ENCODE measurements at places on chromosomes 2 and 18.
A peak's percentile ranks its signal among the peaks of the same experiment; 100 is the strongest.

GRCh38 chr2:160355080-160355479, 138.5 kb downstream of the RBMS1 start:
- no peak for DNase-seq

DNA sequence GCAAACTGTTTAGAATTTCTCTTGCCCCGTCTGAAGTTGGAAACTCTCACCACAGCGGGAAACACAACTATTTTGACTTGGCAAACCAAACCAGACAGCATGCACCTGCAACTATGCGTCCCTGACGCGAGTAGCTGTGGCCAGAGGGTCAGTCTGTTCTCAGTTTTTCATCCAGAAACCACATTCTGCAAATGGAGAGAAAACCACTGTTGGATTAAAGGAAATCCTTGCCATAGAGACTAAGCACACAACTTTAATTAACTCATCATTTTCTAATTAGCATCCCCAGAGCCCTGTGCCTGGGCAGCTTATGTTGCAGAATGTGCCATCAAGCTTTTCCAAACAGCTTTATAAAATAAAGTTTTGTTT, 415.7 kb upstream of the TCF4 start:
- no peak for DNase-seq

DNA sequence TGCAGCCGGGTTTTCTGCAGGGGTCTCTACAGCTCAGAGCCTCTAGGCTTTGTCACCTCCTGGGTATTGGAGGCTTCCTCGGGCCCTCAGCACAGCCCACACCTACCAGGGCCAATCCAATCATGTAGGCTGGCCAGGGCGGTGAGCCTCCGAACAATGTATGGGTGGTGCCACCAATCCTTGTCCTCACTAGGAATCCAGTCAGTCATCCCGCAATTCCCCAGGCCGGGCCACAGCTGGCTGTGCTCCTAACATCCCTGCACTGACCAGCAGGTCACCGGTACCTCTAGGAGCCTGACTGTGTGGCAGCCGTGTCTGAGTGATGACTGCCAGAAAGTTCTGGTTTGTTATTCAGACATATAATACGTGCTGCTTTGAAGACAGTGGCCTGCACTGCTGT, 129.4 kb downstream of the SH3RF3 start:
- DNase-seq: no peak

DNA sequence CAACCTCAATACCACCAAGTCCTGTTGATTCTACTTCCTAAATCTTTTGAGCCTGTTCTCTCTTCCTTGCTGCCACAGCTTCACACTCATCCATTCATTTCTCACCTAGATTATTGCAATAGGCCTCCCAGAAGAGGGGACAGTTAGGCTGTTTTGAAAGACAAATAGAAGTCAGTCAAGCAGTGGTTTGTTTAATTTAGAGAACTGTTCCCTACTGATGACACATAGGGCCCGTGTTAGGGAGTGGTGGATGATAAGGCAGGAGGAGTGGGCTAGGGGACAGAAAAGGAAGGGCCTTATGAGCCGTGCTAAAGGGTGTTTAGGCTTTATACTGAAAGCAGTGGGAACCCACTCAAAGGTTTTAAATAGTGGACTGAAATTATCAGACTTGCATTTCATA, 59.6 kb upstream of the ZFP36L2 start:
- DNase-seq: no peak

GRCh38 chr2:105417857-105418436, 19.1 kb upstream of the FHL2 start:
- DNase-seq: no peak

- DNase-seq: no peak
These were observed 29.5 kb downstream of the BCL11A start for GRCh38 chr2:60523963-60524362.

- DNase-seq: no peak
These were observed 245.2 kb upstream of the SPHKAP start for GRCh38 chr2:228426502-228427216.

DNA sequence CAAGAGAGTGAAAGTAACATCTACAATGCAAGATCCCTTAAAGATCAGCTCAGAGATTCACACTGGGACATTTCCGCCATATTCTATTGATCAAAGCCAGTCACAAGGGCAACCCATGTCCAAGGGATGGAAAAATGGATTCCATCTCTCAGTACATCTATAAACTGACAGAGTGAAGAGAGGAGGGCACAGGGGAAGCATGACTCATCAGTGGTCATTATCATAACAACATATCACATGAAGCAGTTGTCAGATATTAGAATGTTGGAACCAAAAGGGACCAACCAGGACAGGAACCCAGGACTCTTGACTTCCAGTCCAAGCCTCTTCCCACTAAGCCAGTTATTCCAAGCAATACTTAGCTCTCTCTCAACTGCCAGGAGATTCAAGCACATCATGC, 54.9 kb upstream of the IGFBP2 start:
- no peak for DNase-seq

GRCh38 chr2:120828829-120829632, 93.4 kb downstream of the GLI2 start:
- DNase-seq: no peak

- no peak for DNase-seq
These were observed 57.5 kb upstream of the MFF start for GRCh38 chr2:227267410-227268115.

DNA sequence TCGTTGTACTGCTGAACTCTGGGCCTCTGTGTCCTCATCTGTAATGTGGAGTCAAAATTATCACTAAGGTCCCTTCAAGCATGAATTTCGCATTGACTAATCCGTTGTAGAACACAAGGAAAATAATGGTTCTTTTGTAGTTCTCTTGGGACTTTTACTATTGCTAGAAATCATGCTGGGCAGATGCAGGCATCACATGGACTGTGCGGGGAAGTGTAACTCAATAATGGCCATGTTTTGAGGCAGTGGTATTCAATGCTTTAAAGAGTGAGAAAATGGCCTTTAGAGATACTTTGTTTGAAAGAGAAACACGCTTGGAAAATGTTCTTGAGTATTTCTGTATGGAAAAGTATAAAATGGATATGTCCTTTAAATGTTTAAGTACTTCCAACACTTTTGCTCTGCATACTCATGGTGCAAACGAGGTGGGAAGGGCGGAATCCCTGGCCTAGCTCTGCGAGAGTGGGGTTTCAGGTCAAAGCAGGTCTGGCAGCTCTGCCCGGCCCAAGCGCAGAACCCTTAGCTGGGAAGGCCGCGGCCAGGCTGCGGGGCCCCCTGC, 117.3 kb upstream of the MSTN start:
- no peak for DNase-seq

DNA sequence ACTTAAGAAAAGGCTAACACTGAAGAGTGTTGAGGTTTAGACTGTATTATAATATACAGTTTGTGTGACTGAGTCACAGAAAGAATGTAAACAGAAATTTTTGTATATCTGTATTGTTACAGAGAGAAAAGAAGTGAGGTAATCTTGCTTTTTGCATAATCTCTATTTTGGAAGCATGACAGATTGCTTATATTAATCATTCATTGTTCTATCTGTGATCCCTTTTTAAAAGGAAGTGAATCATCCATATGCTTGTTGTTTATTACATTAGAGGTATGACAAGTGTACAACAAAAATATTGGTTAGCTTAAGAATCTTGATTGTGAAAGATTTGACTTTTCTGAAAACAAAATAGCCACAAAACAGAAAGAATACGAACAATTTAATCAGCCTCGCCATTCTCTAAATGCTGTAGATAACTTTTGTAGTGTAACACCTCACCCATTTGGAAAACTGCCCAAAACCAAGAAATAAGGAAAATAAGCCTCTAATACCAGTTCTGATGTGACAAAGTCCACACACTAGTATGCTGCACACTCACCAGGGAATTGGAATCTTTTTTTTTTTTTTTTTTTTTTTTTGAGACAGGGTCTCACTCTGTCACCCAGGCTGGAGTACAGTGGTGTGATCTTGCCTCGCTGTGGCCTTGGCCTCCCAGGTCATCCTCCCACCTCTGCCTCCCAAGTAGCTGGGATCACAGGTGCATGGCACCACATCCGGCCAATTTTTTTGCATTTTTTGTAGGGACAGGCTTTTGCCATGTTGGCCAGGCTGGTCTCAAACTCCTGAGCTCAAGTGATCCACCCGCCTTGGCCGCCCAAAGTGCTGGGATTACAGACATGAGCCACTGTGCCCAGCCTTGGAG, 91.5 kb upstream of the LPIN2 start:
- DNase-seq: no peak

GRCh38 chr2:66919286-66919685, 477.8 kb upstream of the ETAA1 start:
- DNase-seq: no peak

GRCh38 chr2:160029270-160029628, 33.2 kb downstream of the PLA2R1 start:
- no peak for DNase-seq

GRCh38 chr2:181262782-181263181, 194.4 kb upstream of the ITGA4 start:
- no peak for DNase-seq

GRCh38 chr18:35923939-35924684, 48.4 kb upstream of the RMP24 start:
- no peak for DNase-seq

- DNase-seq: no peak
These were observed 625 bp downstream of the LYPD6 start for GRCh38 chr2:149331023-149331400.

DNA sequence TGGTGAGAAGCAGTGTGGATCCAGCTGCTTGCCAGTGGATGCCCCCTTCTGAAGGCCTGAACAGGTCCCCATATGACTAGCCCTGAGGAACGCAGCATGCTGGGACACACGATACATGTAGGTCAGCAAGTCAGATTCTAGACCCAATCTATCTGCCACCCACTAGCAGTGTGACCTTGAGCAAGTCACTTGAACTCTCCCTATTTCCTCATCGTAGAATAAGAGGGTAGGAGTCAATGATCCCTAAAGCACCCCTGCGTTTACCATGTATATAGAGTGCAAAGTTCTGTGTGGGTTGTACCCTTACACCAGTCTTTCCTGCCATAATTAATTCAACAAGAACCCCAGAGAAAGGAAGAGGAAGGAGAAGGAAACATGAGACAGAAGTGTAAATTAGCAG, 123.7 kb downstream of the GALNT14 start:
- DNase-seq: no peak

- DNase-seq: no peak
These were observed 123.3 kb downstream of the SETBP1 start for GRCh38 chr18:44804033-44804432.

DNA sequence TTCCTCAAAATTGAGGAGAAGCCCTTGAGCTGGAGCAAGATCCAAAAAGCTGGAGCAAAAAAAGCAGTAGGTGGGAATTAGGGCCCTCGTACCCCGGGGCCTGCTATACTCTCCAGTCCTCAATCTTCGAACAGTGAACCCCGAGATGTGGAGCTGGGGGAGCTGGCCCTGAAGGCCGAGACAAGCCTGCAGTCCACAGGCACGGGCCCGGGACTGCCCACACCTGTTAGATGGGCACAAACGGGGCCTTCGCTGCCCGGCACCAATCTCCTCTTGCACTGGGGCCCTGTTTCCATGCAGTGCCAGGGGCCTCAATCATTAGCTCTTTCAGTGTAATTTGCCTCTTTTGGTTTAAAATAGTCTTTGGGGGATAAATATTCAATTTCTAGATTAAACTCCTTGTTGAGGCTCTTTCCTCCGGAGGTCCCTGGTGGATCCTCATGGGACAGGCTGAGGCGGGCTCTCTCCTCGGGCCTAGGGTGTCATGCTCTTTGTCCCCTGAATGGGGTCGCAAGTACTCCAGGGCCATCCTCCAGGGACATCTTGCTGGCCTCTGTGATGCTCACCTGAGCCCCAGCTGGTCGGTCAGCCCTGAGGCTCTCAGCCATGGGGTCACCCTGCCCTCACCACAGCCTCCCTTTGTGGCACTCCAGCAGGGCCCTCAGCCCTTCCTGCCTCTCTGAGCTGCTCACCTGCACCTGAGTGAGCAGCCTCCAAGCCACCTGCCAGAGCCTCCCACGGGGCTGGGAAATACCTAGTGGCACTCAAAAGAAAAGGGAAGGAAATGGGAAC, 223.6 kb downstream of the ALPK2 start:
- DNase-seq: no peak

- DNase-seq: no peak
These were observed 35.6 kb downstream of the ACTR2 start for GRCh38 chr2:65263262-65263661.

DNA sequence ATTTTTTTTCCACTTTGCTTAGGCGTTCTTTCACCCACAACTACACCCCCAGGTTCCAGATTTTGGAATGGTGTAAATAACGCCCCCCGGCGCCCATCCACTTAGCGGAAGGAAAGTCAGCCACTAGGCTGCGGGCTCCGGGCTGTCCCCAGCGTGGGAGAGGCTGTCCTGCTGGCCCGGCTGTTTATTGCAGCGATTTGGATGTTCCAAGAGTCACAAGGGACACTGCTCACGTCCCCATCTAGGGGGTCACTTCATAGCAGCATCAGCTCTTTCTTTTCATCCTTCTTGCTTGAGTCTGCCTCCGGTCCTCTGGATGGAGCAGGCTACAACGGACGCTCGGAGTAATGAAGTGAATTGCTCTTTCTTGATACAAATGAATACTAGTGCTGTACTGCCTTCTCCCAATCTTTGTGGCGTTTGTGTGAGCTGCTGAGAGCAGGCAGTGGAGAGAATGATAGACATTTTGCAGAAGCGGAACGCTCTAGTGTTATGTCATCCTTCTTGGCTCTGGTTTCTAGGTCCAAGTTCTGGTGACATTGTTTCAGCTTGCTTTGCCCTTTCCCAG, 50.7 kb upstream of the PAIP2B start:
- peak; percentile 55 for DNase-seq

DNA sequence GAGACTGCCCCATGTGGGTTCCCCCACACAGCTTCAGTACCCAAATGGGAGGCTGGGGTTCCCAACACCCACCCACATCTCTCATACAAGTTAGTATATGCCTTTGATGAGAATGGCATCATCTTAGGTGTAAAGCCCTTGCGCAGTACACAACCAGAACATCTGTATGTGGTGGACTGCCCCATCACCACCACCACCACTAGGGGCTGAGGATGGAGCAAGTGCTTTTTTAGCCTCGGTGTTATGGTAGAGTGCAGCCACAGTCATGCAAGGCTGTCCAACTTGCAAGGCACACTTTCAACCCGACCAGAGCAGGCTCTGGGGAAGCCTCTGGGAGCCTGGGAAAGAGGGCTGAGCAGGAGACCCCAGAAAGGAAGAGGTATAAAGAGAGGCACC, 241.2 kb downstream of the TFCP2L1 start:
- DNase-seq: no peak

DNA sequence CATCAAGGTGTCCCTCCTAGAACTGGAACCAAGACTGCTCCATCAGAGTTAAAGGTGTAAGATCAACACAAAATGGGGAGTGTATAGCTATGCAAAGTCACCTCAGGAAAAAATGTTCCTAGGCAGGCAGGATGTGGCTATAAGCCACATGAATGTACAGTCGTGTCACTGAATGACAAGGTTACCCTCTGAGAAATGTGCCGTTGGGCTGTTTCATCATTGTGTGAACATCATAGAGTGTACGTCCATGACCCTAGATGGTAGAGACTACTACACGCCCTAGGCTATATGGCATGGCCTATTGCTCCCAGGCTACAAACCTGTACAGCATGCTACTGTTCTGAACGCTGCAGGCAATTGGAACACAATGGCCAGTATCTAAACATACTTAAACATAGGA, 24.5 kb downstream of the TYMS start:
- peak; percentile 14 for DNase-seq

Data from stimulated activated effector memory CD8-positive, alpha-beta T cell treated with anti-CD3 and anti-CD28 coated beads, Interleukin-12 subunit alpha, Interleukin-12 subunit beta, amount 100 ng/mL, for 72 hours (primary cell).